ENCODE measurements at places on chromosomes 1 and 21. TPM values are rescaled to one million over a fixed set of nuclear protein-coding genes. Genes with fewer than 3 reads are reported as not detected.

SYPL2 gene
- polyA plus RNA-seq: 0.41 TPM

ZNF648 gene
- not detected for polyA plus RNA-seq

CHAF1B gene
- polyA plus RNA-seq: 1.2 TPM

SAMD13 gene
- 2.0 TPM for polyA plus RNA-seq

CCDC181 gene
- not detected for polyA plus RNA-seq

DEPDC1 gene
- polyA plus RNA-seq: 1.4 TPM
